Fibroblast of skin of right quadriceps (primary cell): ENCODE measurements at places on chromosomes 1 and 21.
A peak's percentile ranks its signal among the peaks of the same experiment; 100 is the strongest.

- DNase-seq: peak; percentile 20
These were observed 24.1 kb downstream of the MEGF6 start for GRCh38 chr1:3586986-3587759.

GRCh38 chr1:33257207-33257771, 997 bp downstream of the ZNF362 start:
- DNase-seq: no peak

GRCh38 chr21:22585558-22585957, 1587.3 kb downstream of the NCAM2 start:
- no peak for DNase-seq

DNA sequence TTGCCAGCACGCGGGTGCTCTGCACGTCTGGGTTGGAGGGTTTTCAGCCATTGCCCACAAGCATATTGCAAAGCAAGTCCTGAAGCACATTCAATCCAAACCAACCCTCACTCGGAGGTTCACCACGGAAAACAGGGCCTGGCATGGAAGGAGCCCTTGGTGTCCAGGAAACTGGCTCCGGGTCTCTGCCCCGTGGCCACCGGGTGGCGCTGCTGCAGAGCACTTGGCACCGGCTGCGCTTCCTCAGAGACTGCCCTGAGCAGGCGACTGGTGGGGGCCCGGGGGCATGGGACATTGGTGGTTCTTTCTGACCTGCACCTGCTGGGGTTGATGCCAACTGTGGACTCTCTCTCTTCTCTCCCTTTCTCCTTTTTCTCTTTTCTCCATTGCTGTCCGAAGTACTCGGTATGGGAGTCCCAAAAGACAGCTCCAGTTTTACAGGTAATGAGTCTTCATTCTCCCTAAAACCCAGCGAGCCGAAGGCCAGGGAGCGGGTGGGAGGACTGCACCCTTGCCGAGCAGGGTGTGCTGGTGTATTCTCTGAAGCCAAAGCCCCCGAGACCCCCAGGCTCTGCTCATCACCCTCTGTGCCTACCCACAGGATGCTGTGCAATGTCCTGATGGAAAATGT, 4.1 kb upstream of the KCNAB2 start:
- DNase-seq: no peak

GRCh38 chr1:33874636-33875035, 10.8 kb downstream of the HMGB4 start:
- DNase-seq: no peak

GRCh38 chr1:158013840-158014730, 20.6 kb downstream of the KIRREL1 start:
- DNase-seq: peak; percentile 52

DNA sequence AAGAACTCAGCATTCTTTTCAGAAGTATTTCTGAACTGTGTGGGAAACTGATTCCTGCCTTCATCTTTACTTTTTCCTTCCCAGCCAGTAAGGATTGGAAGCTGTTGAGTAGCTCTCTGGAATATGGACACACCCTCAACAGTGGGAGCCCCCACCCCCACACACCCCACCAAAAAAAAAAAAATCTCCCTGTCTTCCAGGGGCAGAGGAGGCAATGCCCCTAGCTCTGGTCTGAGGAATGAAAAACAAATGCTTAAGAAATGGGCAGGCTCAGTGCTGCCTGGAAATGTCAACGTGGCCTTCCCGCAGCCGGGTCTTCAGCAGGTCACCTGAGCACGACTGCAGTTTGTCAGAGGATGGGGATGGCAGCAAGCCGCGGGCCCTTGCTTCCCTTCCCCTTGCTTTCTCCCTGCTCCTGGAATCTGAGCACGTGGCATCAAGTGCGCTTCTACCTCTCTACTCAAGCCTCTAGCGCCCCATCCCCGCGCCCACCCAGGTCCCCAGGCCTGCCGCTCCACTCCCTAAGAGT, 479 bp downstream of the RGS16 start:
- no peak for DNase-seq

DNA sequence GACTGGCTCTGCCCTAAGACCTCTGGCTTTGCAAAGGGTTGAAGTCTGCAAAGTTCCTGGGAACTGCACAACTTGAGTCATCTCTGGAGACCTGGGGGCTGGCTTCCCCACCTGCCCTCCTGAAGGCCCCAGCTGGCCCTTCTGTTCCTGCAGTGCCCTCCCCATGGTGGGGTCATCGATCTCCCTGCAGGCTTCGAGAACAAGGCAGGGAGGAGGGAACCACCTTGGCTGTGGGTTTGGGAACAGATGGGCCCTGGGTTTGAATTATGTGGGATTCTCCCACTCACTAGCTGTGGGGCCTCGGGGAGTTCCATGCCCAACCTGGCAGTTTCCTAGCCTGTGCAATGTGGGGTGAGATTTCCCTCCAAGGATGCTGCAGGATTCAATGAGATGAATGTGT, 310.2 kb downstream of the PTPRU start:
- DNase-seq: no peak

DNA sequence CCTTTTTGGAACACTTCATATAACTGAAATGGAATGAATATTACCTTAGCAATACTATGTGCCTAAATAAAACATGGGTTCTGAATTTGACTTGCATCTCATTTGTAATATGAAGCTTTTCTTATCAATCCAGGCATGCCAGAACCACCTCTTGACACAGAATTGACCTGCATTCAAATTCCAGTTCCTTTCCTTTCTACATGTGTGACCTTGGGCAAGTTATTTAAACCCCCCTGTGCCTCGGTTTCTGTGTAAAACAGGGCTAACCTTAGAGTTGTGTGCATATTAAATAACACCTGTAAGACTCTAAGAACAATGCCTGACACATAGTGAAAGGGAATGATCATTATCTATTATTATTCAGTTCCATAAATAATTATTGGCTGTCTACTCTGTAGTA, 2.0 kb upstream of the NOS1AP start:
- no peak for DNase-seq

DNA sequence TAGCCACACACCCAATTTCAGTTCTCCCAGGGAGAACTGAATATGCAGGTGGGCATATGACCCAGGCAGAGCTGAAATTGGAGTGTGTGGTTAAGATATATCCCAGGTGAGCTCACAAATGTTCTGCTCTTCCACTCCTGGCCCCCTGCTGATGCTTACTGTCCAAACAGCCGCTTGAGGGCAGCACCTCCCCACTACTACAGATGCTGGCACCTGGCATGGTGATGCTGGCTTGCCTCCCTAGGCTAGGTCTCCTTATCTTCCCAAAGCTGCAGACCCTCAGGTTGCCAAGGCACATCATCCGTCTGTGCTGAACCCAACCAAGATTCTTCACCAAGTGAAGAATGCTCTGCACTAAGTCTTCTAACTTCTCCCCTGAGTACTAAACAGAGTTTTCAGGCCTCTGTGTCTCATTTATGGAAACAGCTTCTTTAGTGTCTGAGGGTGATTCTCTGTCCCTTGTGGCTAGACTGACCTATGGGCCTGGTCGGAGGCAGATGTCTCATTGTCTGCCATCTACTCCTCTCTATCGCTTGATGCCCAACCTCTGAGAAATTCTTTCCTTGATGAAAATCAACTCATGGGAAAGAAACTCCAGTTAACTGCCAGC, 27.2 kb downstream of the XCL1 start:
- DNase-seq: peak; percentile 55

DNA sequence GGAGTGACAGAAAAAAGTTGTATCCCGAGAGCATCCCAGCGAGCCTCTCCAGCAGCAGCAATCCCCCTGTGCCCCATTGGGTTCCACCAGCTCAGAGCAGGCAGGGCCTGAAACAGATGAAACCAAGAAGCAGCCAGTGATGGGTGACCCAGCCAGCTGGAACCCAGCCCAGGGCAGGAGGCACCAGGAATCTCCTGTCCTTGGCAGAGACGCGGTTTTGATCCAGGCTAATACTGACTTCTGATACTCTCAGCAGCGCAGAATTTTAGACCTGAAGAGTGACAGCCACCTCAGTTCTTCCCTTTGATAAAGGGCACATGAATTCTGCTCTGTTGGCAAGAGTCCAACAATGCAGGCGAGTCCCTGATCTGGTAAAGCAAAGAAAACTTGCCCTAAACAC, 11.4 kb upstream of the OLIG1 start:
- DNase-seq: no peak

- no peak for DNase-seq
These were observed 87.0 kb upstream of the ADAR start for GRCh38 chr1:154694995-154695394.

- no peak for DNase-seq
These were observed 6.4 kb upstream of the CGN start for GRCh38 chr1:151504759-151505158.

- no peak for DNase-seq
These were observed 592.3 kb upstream of the ADGRL2 start for GRCh38 chr1:81208441-81208840.

DNA sequence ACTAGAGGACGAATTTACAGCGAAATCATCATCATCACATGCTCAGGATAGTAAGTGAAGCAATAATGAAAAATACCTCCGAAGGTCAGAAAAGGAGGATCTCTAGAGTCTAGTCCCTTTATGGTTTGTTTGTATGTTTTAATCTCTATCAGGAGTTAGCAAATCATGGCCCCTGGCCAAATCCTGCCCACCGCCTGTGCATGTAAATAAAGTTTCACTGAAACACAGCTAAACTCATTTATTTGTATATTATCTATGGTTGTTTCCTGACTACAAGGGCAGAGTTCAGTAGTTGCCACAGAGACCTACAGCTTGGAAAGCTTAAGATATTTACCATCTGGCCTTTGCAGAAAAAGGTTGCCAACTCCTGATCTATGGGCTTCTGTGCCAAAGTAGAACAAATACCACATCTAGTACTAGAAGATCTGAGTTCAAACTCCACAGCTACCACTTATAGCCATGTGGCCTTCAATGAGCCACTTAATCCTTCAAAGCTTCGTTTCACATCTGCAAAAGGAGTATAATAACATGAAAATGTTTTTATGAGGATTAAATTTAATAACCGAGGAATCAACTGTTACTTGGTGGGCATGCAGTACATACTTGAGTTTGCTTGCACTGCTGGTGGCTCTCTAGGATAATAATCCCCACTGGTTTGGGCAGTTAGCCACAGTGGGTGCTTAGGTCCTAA, 94.0 kb upstream of the KIF26B start:
- no peak for DNase-seq

GRCh38 chr1:47235806-47236205, 3.8 kb upstream of the TAL1 start:
- no peak for DNase-seq

DNA sequence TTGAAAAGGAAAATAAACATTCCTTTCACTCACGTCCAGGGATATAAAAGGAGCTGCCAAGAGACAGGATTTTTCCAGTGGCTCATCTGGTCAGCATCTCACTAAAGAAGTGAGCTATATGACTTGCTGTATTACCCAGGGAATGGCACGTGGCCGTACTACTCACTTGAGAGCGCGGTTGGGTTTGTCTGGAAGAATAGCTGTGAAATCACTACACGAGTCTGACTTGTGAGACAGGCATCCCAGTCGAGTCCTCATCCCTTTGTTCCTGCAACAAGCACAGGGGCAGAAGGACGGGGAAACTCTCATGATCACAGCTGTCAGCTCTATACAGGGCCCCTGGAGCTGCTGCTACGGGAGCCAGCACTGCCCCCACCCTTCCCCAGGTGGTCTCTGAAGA, 17.7 kb downstream of the RGS8 start:
- peak; percentile 51 for DNase-seq

- DNase-seq: no peak
These were observed 918 bp upstream of the JTB start for GRCh38 chr1:153978274-153978909.

- no peak for DNase-seq
These were observed 170.6 kb downstream of the PIGK start for GRCh38 chr1:77048615-77049005.

- DNase-seq: no peak
These were observed 123.3 kb upstream of the USP24 start for GRCh38 chr1:55338448-55338820.

- no peak for DNase-seq
These were observed 2164.2 kb downstream of the NCAM2 start for GRCh38 chr21:23162198-23162946.

DNA sequence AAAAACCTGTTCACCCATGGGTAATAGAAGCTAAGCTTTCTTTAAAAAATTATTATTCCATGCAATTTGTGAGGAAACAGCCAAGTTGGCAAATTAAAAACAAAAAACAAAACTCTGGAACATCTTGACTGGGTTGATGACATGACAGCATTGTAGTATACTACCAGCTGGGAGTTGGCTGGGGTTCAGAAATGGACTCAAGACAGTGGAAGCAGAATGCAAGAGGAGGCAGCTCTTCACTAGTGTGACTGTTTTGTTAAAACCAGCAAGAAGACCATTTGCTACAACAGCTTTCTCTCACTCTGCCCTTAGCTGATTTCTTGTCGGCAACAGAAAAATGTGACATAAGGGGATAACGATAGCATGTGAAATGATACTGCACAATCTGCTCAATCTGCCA, 1298.9 kb upstream of the ADGRL4 start:
- no peak for DNase-seq

GRCh38 chr21:46212721-46213484, 15.7 kb downstream of the LSS start:
- no peak for DNase-seq

DNA sequence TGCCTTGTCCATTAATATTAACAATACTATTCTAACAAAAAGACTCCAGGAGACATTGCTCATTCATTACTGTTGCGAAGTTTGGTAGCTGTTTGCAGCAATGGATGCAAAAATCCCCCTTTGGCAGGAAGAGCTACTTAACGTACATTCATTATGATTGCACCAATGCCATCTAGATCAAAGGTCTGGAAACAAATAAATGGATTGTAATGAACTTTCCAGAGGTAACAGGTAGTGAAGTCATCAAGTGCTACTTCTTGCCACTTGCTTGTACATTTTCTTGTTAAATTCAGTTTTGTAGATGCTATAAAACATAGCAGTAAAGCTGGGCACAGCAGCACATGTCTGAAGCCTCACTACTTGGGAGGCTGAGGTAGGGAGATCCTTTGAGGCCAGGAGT, 93.9 kb downstream of the DDAH1 start:
- DNase-seq: no peak

DNA sequence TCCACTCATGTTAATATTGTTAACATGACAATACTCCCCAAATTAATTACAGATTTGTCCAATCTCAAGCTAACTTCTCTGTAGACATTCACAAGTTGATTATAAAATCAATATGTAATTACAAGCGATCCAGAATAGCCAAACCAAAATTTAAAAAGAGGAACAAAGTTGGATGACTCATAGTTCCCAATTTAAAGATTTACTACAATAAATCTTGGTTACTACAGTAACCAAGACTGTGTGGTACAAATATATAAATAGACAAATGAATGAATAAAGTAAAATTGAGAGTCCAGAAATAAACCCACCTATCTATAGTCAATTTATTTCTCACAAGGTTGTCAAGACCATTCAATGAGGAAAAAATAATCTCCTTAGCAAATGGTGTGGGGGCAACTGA, 7.1 kb upstream of the KRTAP10-4 start:
- DNase-seq: no peak

- no peak for DNase-seq
These were observed 56.6 kb downstream of the STYXL2 start for GRCh38 chr1:167150492-167150833.

GRCh38 chr1:8427493-8427892, 109.6 kb downstream of the SLC45A1 start:
- no peak for DNase-seq
